ENCODE measurements at places on chromosomes 13 and 19. TPM values are rescaled to one million over a fixed set of nuclear protein-coding genes. Genes with fewer than 3 reads are reported as not detected.

The OR1I1 gene
- total RNA-seq = not detected

The STOML3 gene
- total RNA-seq = not detected

The TEX101 gene
- not detected for total RNA-seq

- no peak for DNase-seq
These were observed 137.0 kb downstream of the KCNRG start for GRCh38 chr13:50152224-50152623.

DNA sequence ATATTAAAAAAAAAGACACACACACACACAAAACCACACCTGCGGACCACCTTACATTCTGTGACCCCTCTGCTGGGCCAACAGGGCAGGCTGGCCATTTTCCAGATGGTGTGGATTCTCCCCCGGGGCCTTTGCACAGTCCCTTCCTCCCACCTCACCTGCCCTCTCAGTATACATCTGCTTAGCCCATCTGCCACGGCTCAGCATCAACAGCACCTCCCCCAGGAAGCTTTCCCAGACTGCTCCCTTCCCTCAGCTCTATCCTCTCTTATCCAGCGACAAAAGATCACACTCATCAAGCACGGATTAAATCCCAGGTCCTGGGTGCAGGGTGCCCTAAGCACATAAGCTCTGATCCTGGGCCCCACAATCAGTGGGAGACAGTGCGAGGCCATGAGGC lies 4.5 kb downstream of the ZNF787 start:
- DNase-seq = no peak

DNA sequence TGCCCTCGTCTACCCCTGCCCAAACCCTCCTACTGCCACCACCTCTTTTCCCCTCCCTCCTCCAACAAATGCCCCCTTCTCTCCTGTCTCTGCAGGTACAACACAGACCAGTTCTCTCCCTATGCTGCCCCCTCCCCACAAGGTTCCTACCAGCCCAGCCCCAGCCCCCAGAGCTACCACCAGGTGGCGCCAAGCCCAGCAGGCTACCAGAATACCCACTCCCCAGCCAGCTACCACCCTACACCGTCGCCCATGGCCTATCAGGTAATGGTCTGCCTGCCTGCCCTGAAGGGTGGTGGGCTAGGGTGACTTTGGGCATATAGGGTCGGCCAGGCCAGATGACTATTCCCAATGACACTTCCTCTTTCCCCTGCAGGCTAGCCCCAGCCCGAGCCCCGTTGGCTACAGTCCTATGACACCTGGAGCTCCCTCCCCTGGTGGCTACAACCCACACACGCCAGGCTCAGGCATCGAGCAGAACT lies 6.5 kb upstream of the TIMM50 start:
- peak; percentile 66 for DNase-seq

DNA sequence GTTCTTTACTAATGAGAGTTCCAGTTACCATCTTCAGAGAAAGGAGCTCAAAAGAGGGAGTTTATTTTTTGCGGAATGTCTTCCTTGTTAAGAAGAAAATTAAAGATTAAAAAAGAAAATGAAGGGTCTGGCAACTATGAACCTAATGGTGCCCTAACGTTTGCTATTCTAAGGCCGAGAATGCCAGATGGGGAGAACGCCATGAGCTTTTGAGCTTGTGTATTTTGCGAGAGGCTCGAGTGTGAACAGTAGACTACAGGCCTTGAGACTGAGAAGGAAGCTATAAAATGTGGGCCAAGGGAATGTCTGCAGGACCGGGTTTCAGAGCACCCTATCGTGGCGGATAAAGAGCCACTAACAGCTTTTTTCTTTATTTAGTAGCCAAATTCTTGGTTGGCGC lies 6.7 kb downstream of the FGF14 start:
- no peak for DNase-seq

GRCh38 chr13:24038841-24039330 lies 121.6 kb upstream of the SPATA13 start:
- DNase-seq = no peak

The ZNF677 gene
- 6.1 TPM for total RNA-seq
